Camera-type eye (tissue), 1 donor: ENCODE measurements at places on chromosomes 4 and X. TPM values are rescaled to one million over a fixed set of nuclear protein-coding genes. Genes with fewer than 3 reads are reported as not detected.

The LIMCH1 gene
- total RNA-seq: 125 TPM

The MAGEB4 gene
- total RNA-seq: not detected

The KIT gene
- total RNA-seq: 87.7 TPM

The MAB21L2 gene
- total RNA-seq: 47.0 TPM

The KCNE5 gene
- 3.9 TPM for total RNA-seq

The PHOX2B gene
- total RNA-seq: 0.55 TPM

The ADGRL3 gene
- 134 TPM for total RNA-seq

The LRAT gene
- total RNA-seq: 7.0 TPM

The PAK3 gene
- total RNA-seq: 31.3 TPM

The MID1 gene
- total RNA-seq: 70.7 TPM

The ZGRF1 gene
- 37.1 TPM for total RNA-seq

The ZMYM3 gene
- 28.6 TPM for total RNA-seq

The ZAR1 gene
- total RNA-seq: 0.44 TPM

The PNMA3 gene
- total RNA-seq: 11.4 TPM

The PPEF1 gene
- total RNA-seq: 4.5 TPM

The SLC4A4 gene
- total RNA-seq: 34.6 TPM

The PABPC1L2A gene
- total RNA-seq: not detected

The F8A2 gene
- not detected for total RNA-seq
